NCI-H526 treated with DMSO at 0.1 percent for 48 hours (cell line): ENCODE measurements at places on chromosomes 5 and 9.

DNA sequence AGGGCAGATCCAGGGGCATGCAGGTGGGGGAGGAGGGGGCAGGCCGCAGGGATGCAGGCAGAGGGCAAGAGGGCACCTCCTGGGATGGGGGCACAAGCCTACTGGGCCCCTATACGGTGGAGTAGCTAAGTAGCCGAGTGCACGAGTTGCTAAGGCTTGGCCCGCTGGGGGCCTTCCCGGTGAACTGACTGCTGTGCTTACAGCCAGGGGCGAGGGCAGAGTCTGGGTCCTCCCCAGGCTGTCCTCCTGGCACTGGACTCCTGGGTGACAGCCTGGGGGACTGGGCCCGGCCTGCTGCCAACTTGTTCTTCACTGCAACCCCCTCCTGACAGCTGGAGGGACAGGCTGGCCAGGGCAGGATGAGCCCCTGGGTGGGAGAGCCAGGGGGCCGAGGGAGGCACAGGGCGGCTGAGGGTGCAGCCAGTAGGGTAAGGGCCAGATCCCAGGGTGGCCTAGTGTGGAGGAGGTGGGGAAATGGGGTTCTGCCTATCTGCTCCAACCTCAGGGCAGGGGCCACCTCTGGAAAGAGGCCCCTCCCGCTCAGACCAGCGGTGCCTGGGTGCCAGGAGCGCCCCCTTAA, 1.7 kb upstream of the EGFL7 start:
- no peak for DNase-seq

DNA sequence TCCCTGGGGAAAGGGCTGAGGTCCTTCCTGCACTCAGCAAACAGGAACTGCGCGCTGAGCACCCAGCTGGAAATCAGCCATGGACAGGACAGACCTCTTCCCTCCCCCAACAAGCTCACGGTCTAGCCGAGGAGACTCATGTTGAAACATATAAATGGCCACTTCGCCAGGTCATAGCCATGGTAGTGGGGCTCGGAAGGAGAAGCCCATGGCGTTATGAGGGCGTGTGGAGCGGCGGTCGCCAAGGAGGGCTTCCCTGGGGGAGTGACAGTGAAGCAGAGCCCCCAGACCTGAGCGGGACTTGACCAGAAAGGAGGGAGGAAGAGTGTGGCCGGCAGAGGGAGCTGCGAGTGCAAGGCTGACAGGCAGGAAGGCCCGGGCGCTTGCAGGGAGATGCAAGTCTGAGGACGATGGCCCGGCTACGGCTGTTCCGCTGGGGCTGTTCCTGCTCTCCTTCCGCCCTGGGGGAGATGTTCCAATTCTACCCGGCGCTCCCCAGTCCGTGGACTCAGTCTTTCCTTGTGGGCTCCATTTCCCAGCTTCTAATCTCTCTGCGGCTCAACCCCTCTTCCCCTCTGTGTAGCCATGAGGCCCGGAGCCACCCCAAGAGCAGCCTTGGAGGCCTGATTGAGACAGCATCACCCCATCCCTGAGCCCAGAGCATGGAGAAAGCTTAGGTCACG, 43.9 kb upstream of the PRRC2B start:
- peak; percentile 52 for DNase-seq

DNA sequence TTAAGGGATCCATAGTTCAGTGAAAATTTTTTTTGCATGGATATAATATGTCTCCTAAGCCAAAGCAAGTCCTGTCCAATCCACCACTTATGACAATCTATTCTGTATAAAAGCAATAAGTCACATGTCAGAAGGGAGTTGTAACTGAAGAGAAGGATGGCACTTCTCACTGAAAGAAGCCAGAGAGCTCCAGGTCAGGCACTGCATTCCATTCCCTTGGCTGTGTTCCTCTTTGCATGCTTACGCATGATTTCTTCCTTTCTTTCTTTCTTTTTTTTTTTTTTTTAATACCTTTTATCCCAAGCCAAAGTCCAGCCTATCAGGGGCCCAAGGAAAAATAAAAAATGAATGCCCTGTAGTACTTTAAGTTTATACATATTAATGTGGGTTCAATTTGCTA, 39.8 kb downstream of the MAMDC2 start:
- DNase-seq: no peak

- no peak for DNase-seq
Measured at GRCh38 chr5:106986006-106986405, 684.7 kb downstream of the EFNA5 start.

GRCh38 chr9:127850286-127850830, 4.1 kb downstream of the ENG start:
- no peak for DNase-seq

DNA sequence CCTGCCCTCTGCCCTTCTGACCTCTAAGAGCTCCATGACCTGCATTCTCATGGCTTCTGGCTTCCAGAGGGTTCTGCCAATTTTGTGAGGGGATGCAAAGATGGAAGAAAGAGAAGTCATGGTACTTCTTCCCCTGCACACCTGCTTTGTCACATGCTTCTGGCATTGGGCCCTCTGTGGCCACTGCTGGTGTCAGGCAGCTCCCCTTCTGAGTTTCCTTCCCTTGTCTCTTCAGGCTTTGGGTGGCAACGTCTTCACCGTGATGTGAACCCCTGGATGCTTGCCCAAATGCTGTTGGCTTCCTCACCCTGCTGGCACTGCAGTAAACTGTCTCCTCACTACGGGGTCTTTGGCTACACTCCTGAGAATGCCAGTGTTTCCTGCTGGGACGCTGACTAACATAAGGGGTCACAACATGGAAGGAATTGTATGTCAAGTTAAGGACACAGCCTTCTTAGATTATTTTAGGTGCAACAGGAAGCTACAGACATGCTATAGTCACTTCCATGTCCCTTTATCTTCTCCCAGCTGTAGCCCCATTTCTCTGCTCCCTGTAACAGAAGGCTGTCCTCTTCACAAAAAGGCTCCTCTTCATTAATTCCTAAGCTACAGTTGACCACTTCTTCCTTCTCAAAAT, 8.9 kb upstream of the CLINT1 start:
- no peak for DNase-seq

DNA sequence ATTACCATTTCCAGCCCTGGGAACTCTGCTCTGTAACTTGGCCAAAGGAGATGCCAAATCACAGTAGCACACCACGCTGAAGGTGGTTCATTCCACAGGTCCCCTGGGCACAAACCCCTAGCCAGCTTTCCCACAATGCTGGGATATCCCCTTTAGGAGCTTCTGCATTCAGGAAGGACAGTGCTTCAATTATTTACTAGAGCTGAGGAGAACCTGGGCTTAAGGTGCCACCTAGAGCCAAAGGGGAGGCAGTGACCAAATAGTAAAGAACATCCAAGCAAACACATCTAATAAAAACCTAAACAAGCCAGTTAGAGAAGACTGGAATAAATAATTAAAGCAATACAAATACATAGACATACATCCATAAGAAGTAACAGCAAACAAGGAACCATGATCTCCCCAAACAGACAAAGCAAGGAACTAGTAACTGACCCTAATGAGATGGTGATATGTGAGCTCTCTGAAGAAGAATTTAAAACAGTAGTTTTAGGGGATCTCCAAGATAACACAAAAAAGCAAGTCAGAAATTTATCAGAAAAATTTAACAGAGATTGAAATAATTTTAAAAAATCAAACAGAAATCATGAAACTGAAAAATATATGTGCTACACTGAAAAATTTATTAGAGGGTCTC, 14.6 kb downstream of the KIF4B start:
- peak; percentile 49 for DNase-seq

DNA sequence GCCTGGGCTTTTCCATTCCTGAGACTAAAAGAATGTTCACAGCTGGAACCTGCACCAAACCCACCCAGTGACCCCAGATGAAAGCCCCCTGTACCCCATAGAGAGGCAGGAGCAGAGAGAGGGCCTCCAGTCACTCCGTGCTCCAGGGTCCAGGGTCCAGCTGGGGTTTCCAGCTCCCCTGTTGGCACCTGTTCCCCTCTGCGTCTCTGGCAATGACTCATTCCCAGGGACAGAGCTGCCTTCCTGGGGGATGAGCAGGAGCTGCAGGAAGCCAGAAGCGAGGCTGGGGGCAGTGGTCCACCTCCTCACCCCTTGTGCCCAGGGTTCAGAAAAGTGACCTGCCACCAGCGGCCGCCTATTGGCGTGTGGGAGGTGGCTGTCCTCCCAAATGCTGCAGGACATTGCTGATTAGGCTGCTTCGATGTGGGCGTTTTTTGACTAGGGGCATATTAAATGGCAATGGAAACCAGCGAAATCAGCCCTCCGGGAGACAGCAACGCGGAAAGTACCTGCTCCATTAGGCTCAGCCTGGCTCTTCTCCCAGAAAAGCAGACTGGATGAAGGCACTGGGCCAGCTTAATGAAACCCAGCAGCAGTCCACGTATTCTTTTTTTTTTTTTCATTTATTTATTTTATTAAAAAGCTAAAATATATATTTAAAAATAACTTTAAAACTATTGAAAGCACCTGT, 97.4 kb downstream of the DAP start:
- no peak for DNase-seq

DNA sequence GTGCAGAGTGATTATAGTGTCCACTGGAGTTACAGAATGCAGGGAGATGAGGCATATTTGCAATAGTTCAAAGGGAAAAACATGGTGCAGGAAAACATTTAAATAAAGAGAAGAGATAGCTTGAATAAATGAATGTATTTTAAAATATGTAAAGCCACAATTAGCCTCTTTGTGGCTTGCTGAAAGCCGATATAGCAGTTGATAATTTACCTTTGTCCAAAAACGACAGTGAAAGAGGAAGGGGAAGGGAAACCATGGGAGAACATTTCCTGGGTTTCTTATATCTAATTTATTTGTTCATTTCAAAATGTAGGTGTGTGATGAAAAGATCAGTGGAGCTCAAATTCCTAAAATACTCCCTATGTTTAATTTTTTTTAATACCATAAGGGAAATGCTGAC, 156.1 kb downstream of the DENND1A start:
- no peak for DNase-seq

DNA sequence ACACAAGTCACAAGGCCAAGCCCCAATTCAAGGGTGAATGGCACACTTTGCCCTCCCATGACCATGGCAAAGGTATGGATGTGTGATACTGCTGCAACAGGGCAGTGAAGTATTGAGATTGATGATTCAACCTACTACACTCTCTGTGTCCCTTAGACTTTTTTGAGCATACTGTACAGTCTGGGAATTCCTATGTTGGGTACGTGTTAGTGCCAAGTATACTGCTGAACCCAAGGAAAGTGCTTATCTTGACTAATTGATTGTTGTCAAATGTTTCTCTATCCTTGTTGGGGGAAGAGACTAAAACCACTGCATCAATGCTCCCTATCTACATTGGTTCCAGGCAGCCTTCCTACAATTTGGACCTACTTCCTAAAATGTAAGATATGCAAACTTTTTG, 93.7 kb downstream of the NDFIP1 start:
- no peak for DNase-seq

GRCh38 chr5:93304456-93305250, 276.4 kb downstream of the NR2F1-AS1 start:
- no peak for DNase-seq

- DNase-seq: no peak
Measured at GRCh38 chr5:132627470-132627869, 30.5 kb upstream of the IL13 start.

- no peak for DNase-seq
Measured at GRCh38 chr9:77284616-77285015, 107.3 kb downstream of the VPS13A start.

GRCh38 chr5:80442742-80443141, 34.9 kb downstream of the ZFYVE16 start:
- DNase-seq: no peak

- no peak for DNase-seq
Measured at GRCh38 chr5:157719245-157719644, 12.0 kb upstream of the THG1L start.

- peak; percentile 56 for DNase-seq
Measured at GRCh38 chr5:151223447-151224264, at the start of gene CCDC69. TSS of gene CCDC69 (minus strand) at chr5:151224092. CDS start at chr5:151223970, 122 bp downstream.

GRCh38 chr5:174910245-174910737, 185.9 kb downstream of the MSX2 start:
- DNase-seq: peak; percentile 28

DNA sequence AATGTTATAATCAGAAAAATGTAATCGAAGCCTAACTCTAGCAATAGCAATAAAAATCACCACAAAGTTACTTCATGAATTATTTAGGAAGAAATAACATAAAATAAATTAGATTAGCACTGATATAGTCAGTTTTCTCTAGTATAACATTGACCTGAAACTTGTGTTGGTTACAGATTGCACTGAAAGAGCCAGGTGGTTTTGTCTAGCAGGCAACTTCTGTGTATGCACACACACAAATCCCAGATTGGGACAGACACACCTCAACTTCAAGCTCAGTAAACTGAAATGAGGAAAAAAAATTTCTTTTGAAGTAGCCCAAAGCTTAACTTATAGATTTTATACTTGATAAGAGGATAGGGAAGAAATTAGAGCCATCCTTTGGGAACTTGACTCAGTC, 129.3 kb downstream of the EFNA5 start:
- DNase-seq: no peak

DNA sequence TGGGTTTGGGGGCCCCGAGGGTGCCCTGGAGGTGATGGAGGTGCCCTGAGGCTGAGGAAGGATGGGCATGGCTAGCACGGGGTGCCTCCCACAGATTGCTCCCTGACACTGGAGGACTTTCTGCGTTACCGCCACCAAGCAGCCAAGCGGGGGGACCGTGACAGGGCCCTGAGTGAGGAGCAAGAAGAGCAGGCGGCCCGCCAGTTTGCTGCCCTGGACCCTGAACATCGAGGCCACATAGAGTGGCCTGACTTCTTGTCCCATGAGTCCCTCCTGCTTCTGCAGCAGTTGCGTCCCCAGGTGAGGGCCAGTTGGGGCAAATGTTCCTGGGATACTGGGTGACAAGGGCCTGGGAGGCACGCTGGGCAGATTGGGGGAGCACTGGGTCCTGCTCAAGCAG, 13.1 kb upstream of the DNAJB5 start:
- no peak for DNase-seq

GRCh38 chr9:114125476-114126013, 26.5 kb upstream of the KIF12 start:
- no peak for DNase-seq

DNA sequence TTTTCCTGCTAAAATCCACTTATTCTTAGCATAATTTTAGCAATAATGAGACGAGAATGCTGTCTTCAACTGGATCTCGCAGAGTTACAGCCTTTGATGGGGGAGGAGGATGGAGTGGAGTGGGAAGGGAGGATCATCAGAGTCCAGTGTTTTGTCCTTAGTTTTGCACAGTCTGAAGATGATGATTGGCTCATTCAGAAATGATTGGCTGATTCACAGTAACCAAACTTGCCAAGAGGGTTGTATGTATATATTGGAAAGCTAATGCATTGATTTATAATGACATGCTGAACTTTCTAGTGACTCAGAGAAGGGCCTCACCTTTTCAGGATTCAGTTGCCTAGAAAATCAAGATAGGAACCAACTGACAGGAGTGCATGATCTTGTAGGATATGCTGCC, 448.0 kb downstream of the CCDC171 start:
- no peak for DNase-seq

DNA sequence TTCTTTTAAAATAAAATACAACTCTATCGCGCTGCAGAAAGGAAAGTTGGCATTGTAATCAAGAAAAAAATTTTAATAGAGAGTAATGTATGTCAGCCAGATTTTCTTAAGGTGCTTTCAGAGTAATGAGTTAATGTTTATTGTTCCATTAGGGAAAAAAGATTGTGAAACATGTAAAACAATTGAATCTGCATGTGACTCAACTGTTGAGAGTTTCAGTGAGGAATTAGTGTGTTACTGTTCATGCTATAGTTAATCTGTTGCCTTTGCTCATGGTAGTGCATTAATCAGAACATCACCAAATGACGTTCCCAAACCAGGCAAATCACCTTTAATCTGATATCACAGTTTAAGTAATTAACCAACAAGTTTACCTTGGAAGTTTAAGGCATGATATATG, 600.5 kb downstream of the NR2F1-AS1 start:
- DNase-seq: no peak

GRCh38 chr5:133635051-133635450, 22.7 kb upstream of the FSTL4 start:
- DNase-seq: no peak
